Hair follicle dermal papilla cell (primary cell): ENCODE measurements at places on chromosomes 3 and 15. TPM values are rescaled to one million over a fixed set of nuclear protein-coding genes. Genes with fewer than 3 reads are reported as not detected.

ECE2 gene
- total RNA-seq: not detected in 2 replicates

ROPN1 gene
- not detected in 2 replicates for total RNA-seq

ROBO2 gene
- 205 and 271 TPM in 2 replicates for total RNA-seq

GOLGA8R gene
- 1.8 and 4.0 TPM in 2 replicates for total RNA-seq

ATP13A5 gene
- not detected in 2 replicates for total RNA-seq

SLC9C1 gene
- 1.3 TPM in 1 of 2 replicates, not detected in the other for total RNA-seq

SLC26A6 gene
- 25.3 and 35.4 TPM in 2 replicates for total RNA-seq

ATP8B4 gene
- 16.6 and 25.0 TPM in 2 replicates for total RNA-seq

TMEM207 gene
- not detected in 2 replicates for total RNA-seq

IL20RB gene
- total RNA-seq: 15.1 and 31.3 TPM in 2 replicates

ZNF662 gene
- total RNA-seq: 4.3 and 6.7 TPM in 2 replicates

IP6K1 gene
- 58.2 and 61.0 TPM in 2 replicates for total RNA-seq

EPHA3 gene
- 0.24 and 0.65 TPM in 2 replicates for total RNA-seq

APOD gene
- total RNA-seq: 8.6 and 12.0 TPM in 2 replicates

APBA2 gene
- total RNA-seq: 8.7 and 21.1 TPM in 2 replicates

TRNT1 gene
- total RNA-seq: 17.4 and 28.6 TPM in 2 replicates

MEX3B gene
- total RNA-seq: 2.3 and 4.4 TPM in 2 replicates

MKRN3 gene
- 0.85 TPM in 1 of 2 replicates, not detected in the other for total RNA-seq

IQCF5 gene
- not detected in 2 replicates for total RNA-seq

KLHL25 gene
- 3.3 and 3.9 TPM in 2 replicates for total RNA-seq

LRRC57 gene
- total RNA-seq: 14.1 and 17.8 TPM in 2 replicates

DPH3 gene
- total RNA-seq: 29.5 and 31.8 TPM in 2 replicates

GOLGA6D gene
- total RNA-seq: under 0.01 TPM in 1 of 2 replicates, not detected in the other

MYO5A gene
- total RNA-seq: 72.6 and 78.0 TPM in 2 replicates

SCN5A gene
- 0.24 and 0.32 TPM in 2 replicates for total RNA-seq

KLHL40 gene
- total RNA-seq: not detected in 2 replicates

FGF7 gene
- total RNA-seq: 157 and 195 TPM in 2 replicates

DYNLT2B gene
- 3.9 and 5.6 TPM in 2 replicates for total RNA-seq

EFCAB12 gene
- under 0.01 TPM in 1 of 2 replicates, not detected in the other for total RNA-seq

ZMYND10 gene
- total RNA-seq: 0.65 and 2.1 TPM in 2 replicates

ISL2 gene
- 0.12 TPM in 1 of 2 replicates, not detected in the other for total RNA-seq

SAXO2 gene
- 1.6 TPM in 1 of 2 replicates, not detected in the other for total RNA-seq

PP2D1 gene
- total RNA-seq: not detected in 2 replicates

C2CD4A gene
- total RNA-seq: not detected in 2 replicates

OIP5 gene
- total RNA-seq: 0.36 and 0.65 TPM in 2 replicates

ASB14 gene
- not detected in 2 replicates for total RNA-seq

GOLGA8H gene
- total RNA-seq: 0.65 and 0.85 TPM in 2 replicates

TTLL13 gene
- 0.16 TPM in 1 of 2 replicates, not detected in the other for total RNA-seq

BOC gene
- 60.7 and 67.2 TPM in 2 replicates for total RNA-seq

TNFAIP8L3 gene
- total RNA-seq: 0.81 and 2.7 TPM in 2 replicates

NUDT16 gene
- 11.8 and 14.1 TPM in 2 replicates for total RNA-seq

OTOL1 gene
- total RNA-seq: not detected in 2 replicates

MYO1E gene
- total RNA-seq: 155 and 165 TPM in 2 replicates

CNTN3 gene
- 4.9 and 5.0 TPM in 2 replicates for total RNA-seq

ITGA11 gene
- total RNA-seq: 11.4 and 21.9 TPM in 2 replicates

TRH gene
- not detected in 2 replicates for total RNA-seq

BFSP2 gene
- total RNA-seq: not detected in 2 replicates

PAK6 gene
- 0.12 and 0.32 TPM in 2 replicates for total RNA-seq

THSD4 gene
- total RNA-seq: 30.3 and 52.7 TPM in 2 replicates

CCDC39 gene
- not detected in 2 replicates for total RNA-seq

SLC28A2 gene
- total RNA-seq: not detected in 2 replicates
